GM12878 (cell line): ENCODE measurements at places on chromosomes 2 and 18. TPM values are rescaled to one million over a fixed set of nuclear protein-coding genes. Genes with fewer than 3 reads are reported as not detected.

KIAA2012 gene
- total RNA-seq: not detected in 2 replicates

NMUR1 gene
- 0.08 TPM in 1 of 2 replicates, not detected in the other for total RNA-seq

SKOR2 gene
- total RNA-seq: not detected in 2 replicates

IMPA2 gene
- 15.1 and 16.3 TPM in 2 replicates for total RNA-seq

SPHKAP gene
- not detected in 2 replicates for total RNA-seq

CDKL4 gene
- not detected in 2 replicates for total RNA-seq

TNFAIP6 gene
- total RNA-seq: 0.82 and 1.3 TPM in 2 replicates

MYOM1 gene
- total RNA-seq: 1.0 and 1.1 TPM in 2 replicates

FMNL2 gene
- 0.53 and 0.64 TPM in 2 replicates for total RNA-seq

CELF4 gene
- not detected in 2 replicates for total RNA-seq

PDCD1 gene
- total RNA-seq: 3.6 and 4.0 TPM in 2 replicates

C1QL2 gene
- not detected in 2 replicates for total RNA-seq

KRTCAP3 gene
- 2.2 and 2.7 TPM in 2 replicates for total RNA-seq

GALR1 gene
- not detected in 2 replicates for total RNA-seq

ACADL gene
- total RNA-seq: not detected in 2 replicates

IL36RN gene
- not detected in 2 replicates for total RNA-seq

MSGN1 gene
- total RNA-seq: not detected in 2 replicates

OTX1 gene
- 0.35 and 0.67 TPM in 2 replicates for total RNA-seq

SLC39A6 gene
- 31.5 and 31.8 TPM in 2 replicates for total RNA-seq

THOC1 gene
- 28.4 and 32.8 TPM in 2 replicates for total RNA-seq

ZAP70 gene
- total RNA-seq: 2.5 and 2.9 TPM in 2 replicates

CCL20 gene
- total RNA-seq: 5.5 and 6.6 TPM in 2 replicates

GAREM1 gene
- total RNA-seq: 0.05 and 0.08 TPM in 2 replicates

SERPINB2 gene
- total RNA-seq: 9.6 and 12.5 TPM in 2 replicates

KLHL41 gene
- total RNA-seq: 0.10 and 0.77 TPM in 2 replicates
